ENCODE measurements at places on chromosomes 12 and 14.

GRCh38 chr14:100582496-100583165 lies 4.6 kb downstream of the BEGAIN start:
- no peak for DNase-seq

GRCh38 chr12:13964666-13965065 lies 16.7 kb downstream of the GRIN2B start:
- no peak for DNase-seq

- DNase-seq, result no peak
These were observed 76.3 kb upstream of the PPP4R3A start for GRCh38 chr14:91586410-91586809.

GRCh38 chr14:101918065-101918989 lies 46.0 kb upstream of the DYNC1H1 start:
- DNase-seq, result no peak
